ENCODE measurements at places on chromosomes 16 and 17.

DNA sequence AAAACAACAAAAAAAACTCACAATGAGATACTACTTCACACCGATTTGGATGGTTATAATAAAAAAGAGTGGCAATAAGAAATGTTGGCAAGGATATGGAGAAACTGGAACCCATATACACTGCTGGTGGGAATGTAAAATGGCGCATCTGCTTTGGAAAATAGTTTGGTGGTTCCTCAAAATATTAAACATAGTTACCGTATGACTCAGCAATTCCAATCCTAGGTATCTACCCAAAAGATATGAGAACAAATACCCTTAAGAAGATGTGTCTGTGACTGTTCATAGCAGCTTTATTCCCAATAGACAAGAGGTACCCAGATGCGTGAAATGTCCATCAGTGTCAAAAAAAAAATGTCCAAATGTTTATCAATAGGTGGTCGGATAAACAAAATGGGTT lies 7.2 kb downstream of the CPPED1 start:
- peak; percentile 62 for DNase-seq

DNA sequence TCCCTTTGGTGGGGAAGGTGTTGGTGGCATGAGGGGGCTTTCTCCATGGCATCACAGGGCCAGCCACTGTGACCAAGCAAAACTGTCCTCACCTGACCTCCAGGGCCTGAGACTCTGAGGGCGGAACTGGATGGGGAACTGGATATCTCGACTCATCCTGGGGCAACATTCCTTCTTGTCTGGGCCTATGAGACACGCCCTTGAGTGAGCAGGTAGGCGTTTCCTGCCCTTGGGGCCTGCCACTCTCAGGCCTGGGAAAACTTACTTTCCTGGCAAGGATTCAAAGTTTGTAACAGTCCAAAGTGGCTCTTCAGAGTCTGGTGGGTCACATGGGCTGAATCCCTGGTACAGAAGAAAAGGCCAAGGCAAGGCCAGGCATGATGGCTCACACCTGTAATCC lies 9.6 kb downstream of the MT1X start:
- peak; percentile 26 for DNase-seq

GRCh38 chr16:68064791-68065365 lies 20.3 kb upstream of the NFATC3 start:
- peak; percentile 85 for DNase-seq

- no peak for DNase-seq
Observed at GRCh38 chr16:89442588-89442987, 47.8 kb downstream of the ANKRD11 start.

DNA sequence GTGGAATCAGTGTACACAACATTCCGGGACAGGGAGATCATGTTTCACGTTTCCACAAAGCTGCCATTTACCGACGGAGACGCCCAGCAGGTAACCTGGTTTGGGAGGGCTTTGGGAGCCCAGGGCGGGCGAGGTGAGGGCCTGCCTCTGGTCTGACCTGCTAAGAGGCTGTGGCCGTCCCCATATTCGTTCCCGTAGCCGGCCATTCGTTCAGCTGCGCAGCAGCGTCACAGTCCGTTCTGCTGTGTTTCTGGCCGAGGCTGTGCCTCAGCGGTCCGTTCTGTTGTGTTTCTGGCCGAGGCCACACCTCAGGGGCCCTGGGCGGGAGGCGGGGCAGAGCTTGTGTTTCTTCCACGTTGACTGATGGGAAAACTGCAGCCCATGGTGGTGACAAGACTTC lies 68.0 kb downstream of the OR1D5 start:
- no peak for DNase-seq

DNA sequence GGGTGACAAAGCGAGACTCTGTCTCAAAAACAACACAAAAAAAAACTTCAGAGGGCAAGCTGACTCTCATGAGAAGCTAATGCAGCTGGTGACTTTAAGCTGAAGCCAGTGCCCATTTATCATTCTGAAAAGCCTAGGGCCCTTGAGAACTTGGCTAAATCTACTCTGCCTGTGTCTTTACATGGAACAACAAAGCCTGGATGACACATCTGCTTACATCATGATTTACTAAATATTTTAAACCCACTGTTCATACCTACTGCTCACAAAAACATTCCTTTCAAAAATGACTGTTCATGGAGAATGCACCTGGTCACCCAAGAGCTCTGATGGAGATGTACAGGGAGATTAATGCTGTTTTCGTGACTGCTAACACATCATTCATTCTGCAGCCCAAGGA lies 6.1 kb upstream of the ALOX12 start:
- DNase-seq: no peak

- DNase-seq: no peak
Observed at GRCh38 chr16:2702871-2703745, 16.9 kb downstream of the PRSS27 start.

DNA sequence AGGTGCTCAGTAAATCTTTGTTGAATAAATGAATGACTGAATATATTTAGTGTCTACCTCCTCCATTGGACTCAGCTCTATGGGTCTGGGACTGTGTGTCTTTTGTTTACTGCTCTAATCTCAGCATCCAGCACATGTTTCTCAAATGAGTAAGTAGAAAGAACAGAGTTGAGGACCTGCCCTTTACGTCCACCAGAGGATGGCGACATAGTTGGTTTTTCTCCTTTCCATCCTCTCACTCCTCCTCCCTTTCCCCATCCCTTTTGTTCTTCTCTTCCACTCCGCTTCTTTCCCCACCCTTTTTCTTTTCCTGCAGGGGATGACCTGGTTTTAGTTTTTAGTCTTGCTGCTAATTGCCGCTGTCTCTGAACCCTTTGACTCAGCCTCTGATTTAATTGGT lies 12.1 kb upstream of the CHP2 start:
- no peak for DNase-seq

DNA sequence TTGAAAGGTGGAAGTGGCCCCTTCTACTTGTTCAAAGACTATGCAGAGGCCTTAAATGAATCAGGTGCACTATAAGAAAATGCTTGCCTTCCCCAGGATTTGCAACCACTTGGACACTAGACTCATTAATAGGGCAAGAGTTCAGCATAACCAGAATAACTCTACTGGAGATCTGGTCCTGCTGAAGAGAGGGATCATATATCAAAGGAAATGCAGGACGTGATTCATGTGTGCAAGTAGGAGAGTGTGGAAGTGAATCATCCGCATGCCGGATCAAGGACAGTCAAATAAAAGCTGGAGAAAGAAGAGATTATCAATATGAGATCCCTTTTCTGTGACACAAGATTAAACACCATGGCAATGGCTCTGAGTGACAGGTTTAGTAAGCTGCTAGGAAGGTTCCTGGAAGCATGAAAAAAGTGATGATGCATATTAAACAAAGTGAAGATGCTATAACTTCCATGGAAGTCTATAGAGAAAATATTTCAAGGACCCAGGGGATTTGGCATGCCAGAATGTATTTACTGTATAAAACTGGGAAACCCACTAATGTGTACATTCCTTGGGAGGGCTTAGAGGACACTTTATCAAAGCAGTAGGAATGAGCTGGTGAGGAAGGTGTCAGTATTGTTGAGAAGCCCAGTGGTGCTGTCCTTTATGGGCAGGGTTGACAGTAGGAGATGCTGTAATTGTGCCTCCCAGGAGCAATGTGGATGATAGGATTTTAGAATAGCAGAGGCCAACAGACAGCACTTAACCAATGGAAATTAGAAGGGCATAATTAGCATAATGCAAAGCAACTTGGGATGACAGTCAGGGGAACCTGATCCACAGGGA lies 133.1 kb downstream of the ABCA8 start:
- DNase-seq: peak; percentile 73
